Bronchial smooth muscle cell (primary cell): ENCODE measurements at places on chromosomes 4 and X. TPM values are rescaled to one million over a fixed set of nuclear protein-coding genes. Genes with fewer than 3 reads are reported as not detected.

The SSX1 gene
- not detected in 2 replicates for total RNA-seq

The FANCB gene
- total RNA-seq = 3.2 and 3.3 TPM in 2 replicates

The TEX13C gene
- not detected in 2 replicates for total RNA-seq

The SPANXA1 gene
- total RNA-seq = not detected in 2 replicates

The PLXNB3 gene
- total RNA-seq = 0.77 and 0.95 TPM in 2 replicates

The GAGE12H gene
- not detected in 2 replicates for total RNA-seq

The SLITRK4 gene
- total RNA-seq = under 0.01 TPM in 1 of 2 replicates, not detected in the other

The PLP1 gene
- 0.26 and 0.32 TPM in 2 replicates for total RNA-seq

The ARHGAP36 gene
- total RNA-seq = not detected in 2 replicates

The CITED1 gene
- total RNA-seq = not detected in 2 replicates

The UGT2A1 gene
- not detected in 2 replicates for total RNA-seq

The MYL5 gene
- 27.6 and 29.0 TPM in 2 replicates for total RNA-seq
